Myometrial cell (primary cell): ENCODE measurements at places on chromosomes 3 and 15. TPM values are rescaled to one million over a fixed set of nuclear protein-coding genes. Genes with fewer than 3 reads are reported as not detected.

STARD5 gene
- total RNA-seq = 12.1 and 16.8 TPM in 2 replicates

RPS17 gene
- 2,812 and 3,029 TPM in 2 replicates for total RNA-seq

TLNRD1 gene
- total RNA-seq = 8.1 and 11.7 TPM in 2 replicates

CBLB gene
- 9.5 and 20.9 TPM in 2 replicates for total RNA-seq

CCR9 gene
- total RNA-seq = not detected in 2 replicates

ZNF660 gene
- 0.29 and 0.71 TPM in 2 replicates for total RNA-seq

MELTF gene
- 3.7 and 3.9 TPM in 2 replicates for total RNA-seq

CYP1A2 gene
- not detected in 2 replicates for total RNA-seq

SEMA3G gene
- not detected in 2 replicates for total RNA-seq

LRRC15 gene
- total RNA-seq = under 0.01 TPM in 1 of 2 replicates, not detected in the other

SYNPR gene
- total RNA-seq = not detected in 2 replicates

MESP2 gene
- under 0.01 and 2.8 TPM in 2 replicates for total RNA-seq

CHST13 gene
- not detected in 2 replicates for total RNA-seq

SLC6A20 gene
- total RNA-seq = not detected in 2 replicates

RBP2 gene
- total RNA-seq = not detected in 2 replicates

OR5K2 gene
- not detected in 2 replicates for total RNA-seq

OIP5 gene
- total RNA-seq = 15.2 and 23.1 TPM in 2 replicates

ZNF280D gene
- 13.8 and 14.1 TPM in 2 replicates for total RNA-seq

ARHGEF3 gene
- total RNA-seq = 6.1 and 9.6 TPM in 2 replicates

CGNL1 gene
- total RNA-seq = not detected in 2 replicates

ZNF774 gene
- total RNA-seq = 0.18 and 0.29 TPM in 2 replicates

UBE2E2 gene
- 26.8 and 42.9 TPM in 2 replicates for total RNA-seq

GRAMD2A gene
- 0.18 TPM in 1 of 2 replicates, not detected in the other for total RNA-seq

FMN1 gene
- 1.2 TPM in 2 replicates for total RNA-seq

CD200R1 gene
- not detected in 2 replicates for total RNA-seq

ITPR1 gene
- total RNA-seq = 6.3 and 9.6 TPM in 2 replicates

CADPS gene
- under 0.01 and 0.71 TPM in 2 replicates for total RNA-seq

LRTM1 gene
- total RNA-seq = not detected in 2 replicates

ST6GAL1 gene
- under 0.01 and 0.35 TPM in 2 replicates for total RNA-seq

SNTN gene
- total RNA-seq = not detected in 2 replicates

ARHGAP31 gene
- 4.6 and 8.0 TPM in 2 replicates for total RNA-seq

XYLB gene
- total RNA-seq = 2.0 and 3.2 TPM in 2 replicates

PCLAF gene
- total RNA-seq = 62.9 and 71.2 TPM in 2 replicates

NR1I2 gene
- total RNA-seq = not detected in 2 replicates

CTDSPL2 gene
- total RNA-seq = 28.0 and 33.5 TPM in 2 replicates

NOX5 gene
- 0.29 and 0.71 TPM in 2 replicates for total RNA-seq

LYZL4 gene
- total RNA-seq = not detected in 2 replicates

COMMD4 gene
- total RNA-seq = 156 and 191 TPM in 2 replicates

RASGRP1 gene
- total RNA-seq = 1.2 and 4.1 TPM in 2 replicates

PRTG gene
- 0.58 and 2.5 TPM in 2 replicates for total RNA-seq

HRG gene
- total RNA-seq = not detected in 2 replicates

LMAN1L gene
- not detected in 2 replicates for total RNA-seq

CCDC13 gene
- total RNA-seq = 4.8 and 5.5 TPM in 2 replicates

RBMS3 gene
- total RNA-seq = 28.9 and 37.2 TPM in 2 replicates

CASR gene
- total RNA-seq = not detected in 2 replicates

KCNMB3 gene
- 0.71 and 2.9 TPM in 2 replicates for total RNA-seq

STX19 gene
- total RNA-seq = not detected in 2 replicates

MYLK gene
- total RNA-seq = 180 and 215 TPM in 2 replicates

NR2E3 gene
- 0.18 TPM in 1 of 2 replicates, not detected in the other for total RNA-seq

REC114 gene
- total RNA-seq = not detected in 2 replicates

CHRM5 gene
- not detected in 2 replicates for total RNA-seq

KCNMB2 gene
- not detected in 2 replicates for total RNA-seq

CCNB2 gene
- 96.0 and 108 TPM in 2 replicates for total RNA-seq

OR4F6 gene
- total RNA-seq = not detected in 2 replicates

ZDHHC19 gene
- not detected in 2 replicates for total RNA-seq

GPR156 gene
- total RNA-seq = under 0.01 and 0.35 TPM in 2 replicates

CHRNA5 gene
- total RNA-seq = 1.2 and 7.3 TPM in 2 replicates
